ENCODE measurements at places on chromosomes 3 and 15.

GRCh38 chr3:170132335-170132734, 49.2 kb downstream of the PHC3 start:
- DNase-seq: no peak

DNA sequence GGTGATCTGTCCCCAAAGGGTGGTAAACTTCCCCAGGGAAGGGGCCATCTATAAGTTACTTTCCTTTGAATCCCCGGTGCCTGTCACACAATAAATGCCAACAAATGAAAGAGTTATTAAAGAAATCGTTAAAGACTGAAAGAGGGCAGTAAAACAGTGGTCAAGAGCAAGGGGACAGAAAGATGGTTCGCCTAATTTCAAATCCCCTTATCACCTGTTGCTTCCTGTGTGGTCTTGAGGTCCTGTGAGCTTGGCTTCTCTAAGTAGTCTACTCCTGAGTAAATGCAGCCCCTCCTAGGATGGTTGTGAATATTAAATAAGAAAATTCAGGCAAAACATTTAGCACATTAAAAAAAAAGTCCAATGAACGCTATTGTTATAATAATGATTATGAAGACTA, 225.7 kb upstream of the ADAMTS9 start:
- no peak for DNase-seq

- no peak for DNase-seq
Measured at GRCh38 chr3:23075496-23075895, 127.6 kb upstream of the UBE2E2 start.

GRCh38 chr3:46902188-46902631, 24.7 kb downstream of the PTH1R start:
- no peak for DNase-seq

- no peak for DNase-seq
Measured at GRCh38 chr3:170689296-170689829, 103.5 kb upstream of the SLC7A14 start.

GRCh38 chr3:144429719-144430121, 458.1 kb downstream of the DIPK2A start:
- DNase-seq: no peak

DNA sequence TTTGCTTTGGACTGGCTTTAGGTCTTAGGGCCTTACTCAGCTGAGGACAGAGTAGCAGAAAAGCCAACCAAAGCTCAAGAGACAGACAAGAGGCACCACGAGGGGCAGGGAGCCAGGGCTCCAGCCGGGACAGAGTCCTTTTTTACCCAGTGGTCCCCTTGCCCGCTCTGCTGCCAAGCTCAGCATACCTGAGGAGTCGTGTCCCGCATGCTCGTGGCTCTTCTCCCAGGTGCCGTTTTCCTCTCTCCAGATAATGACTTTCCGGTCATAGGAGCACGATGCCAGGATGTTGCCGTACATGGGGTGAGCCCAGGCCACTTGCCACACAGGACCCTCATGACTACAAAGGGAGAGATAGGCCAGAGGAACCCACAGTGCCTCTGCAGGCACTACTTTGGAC, 8.5 kb downstream of the SEC13 start:
- DNase-seq: no peak

- DNase-seq: no peak
Measured at GRCh38 chr3:45387171-45387570, 1.2 kb upstream of the LARS2 start.
